Esophagus muscularis mucosa (tissue), 4 donors: ENCODE measurements at places on chromosomes 1 and 21. TPM values are rescaled to one million over a fixed set of nuclear protein-coding genes. Genes with fewer than 3 reads are reported as not detected.
A peak's percentile ranks its signal among the peaks of the same experiment; 100 is the strongest.

- DNase-seq = no peak
These were observed 48.7 kb downstream of the EIF2D start for GRCh38 chr1:206563367-206564207.

DNA sequence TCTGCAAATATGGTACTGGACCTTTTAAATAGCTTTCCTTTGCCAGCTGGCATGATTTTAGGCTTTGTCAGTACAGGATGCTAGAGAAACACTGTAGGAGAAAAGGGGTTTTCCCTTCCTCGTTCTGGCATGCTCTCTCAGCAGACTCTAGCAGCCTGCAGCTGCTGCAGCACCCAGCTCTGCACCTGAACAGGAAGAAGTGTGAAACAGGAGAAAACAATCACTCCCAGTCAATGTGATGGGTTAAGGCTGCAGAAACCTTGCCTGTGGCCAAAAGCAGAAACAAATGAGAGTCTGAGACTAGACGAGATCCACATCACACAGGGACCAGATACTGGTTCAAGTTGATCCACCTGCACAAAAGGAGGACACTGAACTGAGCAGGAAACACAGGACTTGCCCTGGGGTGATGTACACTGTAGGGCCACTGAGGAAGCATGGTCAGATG is 21.2 kb downstream of the OVGP1 start:
- peak; percentile 50 for DNase-seq

DNA sequence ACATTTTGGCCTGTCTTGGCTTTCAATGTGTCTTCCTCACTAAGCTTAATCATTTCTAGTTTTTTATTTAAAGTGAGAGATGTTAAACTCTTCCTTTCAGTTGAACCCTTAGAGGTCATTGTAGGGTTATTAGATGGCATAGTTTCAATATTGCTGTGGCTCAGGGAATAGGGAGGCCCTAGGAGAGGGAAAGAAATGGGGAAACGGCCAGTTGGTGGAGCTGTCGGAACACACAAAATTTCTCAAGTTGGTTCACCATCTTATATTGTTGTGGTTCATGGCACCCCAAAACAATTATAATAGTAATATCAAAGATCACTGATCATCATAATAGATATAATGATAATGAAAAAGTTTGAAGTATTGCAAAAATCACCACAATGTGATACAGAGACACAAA is 31.4 kb upstream of the KAZN start:
- DNase-seq = no peak

PLA2G2D gene
- total RNA-seq = not detected

DNA sequence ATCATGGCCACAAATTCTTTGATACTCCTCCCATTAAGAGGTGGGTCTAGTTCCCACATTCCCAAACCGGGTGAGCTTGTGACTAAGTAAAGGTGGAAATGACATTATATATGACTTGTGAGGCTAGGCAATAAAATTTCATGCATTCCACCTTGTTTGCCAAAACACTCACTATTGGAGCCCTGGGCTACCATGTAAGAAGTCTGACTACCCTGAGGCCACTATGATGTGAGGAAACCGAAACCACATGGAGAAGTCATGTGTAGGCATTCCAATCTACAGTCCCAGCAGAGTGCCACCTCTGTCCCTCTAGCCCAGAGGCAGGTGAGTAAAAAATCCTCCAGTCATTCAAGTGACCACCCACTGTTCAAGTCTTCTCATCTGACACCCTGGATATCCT is 17.9 kb upstream of the SMG7 start:
- DNase-seq = no peak

LINGO4 gene
- not detected for total RNA-seq

DNA sequence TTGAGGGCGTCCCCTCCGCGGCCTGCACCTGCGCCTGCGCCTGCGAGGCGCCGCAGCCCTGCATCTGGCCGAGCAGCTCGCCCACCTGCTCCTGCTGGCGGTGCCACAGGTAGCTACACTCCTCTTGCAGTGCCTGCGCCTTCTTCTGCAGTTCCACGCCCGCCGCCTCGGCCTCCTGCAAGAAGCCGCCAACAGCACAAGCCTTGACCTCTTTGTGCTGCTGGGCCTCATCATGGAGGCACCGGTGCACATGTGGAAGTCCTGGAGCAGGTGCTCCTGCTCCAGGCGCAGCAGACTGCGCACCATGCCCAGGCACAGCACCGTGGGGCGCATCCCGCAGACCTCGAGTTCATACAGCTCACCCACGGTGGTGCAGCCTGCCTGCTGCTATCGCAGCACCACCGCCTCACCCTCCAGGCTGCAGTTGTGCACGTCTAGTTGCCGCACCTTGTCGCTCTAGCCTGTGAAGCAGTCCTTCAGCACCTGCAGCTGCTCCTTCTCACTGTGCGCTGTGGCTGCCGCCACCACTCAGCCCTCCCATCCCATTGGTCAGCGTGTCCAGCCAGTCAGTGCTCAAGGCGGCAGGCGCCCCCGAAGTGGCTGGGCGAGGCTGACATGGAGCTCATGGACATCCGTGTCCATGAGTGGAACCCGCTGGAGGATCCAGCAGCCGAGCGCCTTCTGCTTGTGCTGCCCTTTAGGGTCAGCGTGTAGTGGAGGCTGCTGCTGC is 12.2 kb upstream of the CD2 start:
- no peak for DNase-seq

DNA sequence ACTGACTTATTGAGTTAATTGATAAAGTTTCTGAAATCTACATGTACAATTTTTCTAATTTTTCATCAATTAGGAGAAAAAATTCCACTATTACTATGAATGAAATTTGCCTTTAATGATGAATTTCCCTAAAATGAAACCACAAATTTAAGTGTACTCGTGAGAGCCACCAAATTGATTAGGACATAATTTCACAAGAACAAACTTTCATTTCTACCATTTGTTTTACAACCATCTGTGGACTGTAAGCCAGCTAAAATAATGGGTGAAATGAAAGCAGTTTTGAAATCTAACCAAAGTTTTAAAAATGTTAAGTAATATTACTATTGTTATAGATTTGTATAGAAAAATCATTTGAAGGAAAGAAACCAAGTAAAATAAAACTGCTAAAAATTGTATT is 41.8 kb downstream of the AGL start:
- DNase-seq = no peak

DNA sequence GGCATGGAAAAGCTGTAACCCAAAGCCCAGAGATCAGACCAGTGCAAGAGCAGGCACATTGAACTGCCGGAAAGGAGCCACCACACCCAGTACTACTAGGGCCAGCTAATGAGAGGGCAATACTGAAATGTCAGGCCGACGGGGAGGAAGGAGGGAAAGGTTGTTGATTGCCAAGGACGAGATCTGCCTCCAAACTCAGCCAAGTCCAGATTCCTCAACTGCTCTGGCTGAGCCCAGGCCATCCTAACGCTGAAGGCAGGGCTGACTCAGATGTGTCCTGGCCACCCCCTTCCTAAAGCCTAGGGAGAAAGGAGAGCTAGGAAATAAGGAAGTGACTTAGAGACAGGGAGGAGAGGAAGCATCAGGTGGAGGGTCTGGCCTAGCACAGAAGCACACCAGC is 42.1 kb upstream of the IPO9 start:
- no peak for DNase-seq

OR2G6 gene
- not detected for total RNA-seq

- DNase-seq = no peak
These were observed 45.0 kb upstream of the SLC35F3 start for GRCh38 chr1:233859446-233859845.

DNA sequence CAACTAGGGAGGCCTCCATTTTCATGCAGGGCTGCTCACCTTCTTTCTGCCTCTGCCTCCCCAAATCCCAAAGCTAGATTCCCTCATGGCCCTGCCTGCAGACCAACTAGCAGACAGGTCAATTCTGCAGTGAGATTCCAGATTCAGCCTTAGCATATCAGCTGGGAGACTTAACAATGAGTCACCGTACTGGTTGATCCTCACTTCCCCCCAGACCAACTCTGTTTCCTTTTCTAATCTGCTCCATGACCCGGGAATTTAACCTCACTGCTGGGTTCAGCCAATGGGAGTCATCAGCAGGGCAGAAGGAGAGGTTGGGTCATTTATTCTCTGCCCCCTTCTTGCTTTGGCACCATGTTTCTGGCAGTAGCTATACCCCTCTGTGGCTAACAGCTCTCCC is 140.6 kb upstream of the GRIK3 start:
- peak; percentile 57 for DNase-seq

ANKRD65 gene
- total RNA-seq = 9.3 TPM

PROK1 gene
- not detected for total RNA-seq

DNA sequence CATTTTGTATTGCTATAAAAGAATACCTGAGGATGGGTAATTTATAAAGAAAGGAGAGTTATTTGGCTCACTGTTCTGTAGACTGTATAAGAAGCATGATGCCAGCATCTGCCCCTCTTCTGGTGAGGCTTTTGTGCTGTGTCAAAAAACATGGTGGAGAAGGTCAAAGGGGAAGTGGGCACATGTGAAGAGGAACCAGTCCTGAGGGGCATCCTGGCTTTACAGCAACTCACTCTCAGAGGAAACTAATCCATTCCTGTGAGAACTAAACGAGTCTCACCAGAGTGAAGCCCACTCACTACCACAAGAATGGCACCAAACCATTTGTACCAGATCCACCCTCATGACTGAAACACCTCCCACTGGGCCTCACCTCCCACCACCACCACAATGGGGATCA is 18.8 kb upstream of the SELP start:
- no peak for DNase-seq

DNA sequence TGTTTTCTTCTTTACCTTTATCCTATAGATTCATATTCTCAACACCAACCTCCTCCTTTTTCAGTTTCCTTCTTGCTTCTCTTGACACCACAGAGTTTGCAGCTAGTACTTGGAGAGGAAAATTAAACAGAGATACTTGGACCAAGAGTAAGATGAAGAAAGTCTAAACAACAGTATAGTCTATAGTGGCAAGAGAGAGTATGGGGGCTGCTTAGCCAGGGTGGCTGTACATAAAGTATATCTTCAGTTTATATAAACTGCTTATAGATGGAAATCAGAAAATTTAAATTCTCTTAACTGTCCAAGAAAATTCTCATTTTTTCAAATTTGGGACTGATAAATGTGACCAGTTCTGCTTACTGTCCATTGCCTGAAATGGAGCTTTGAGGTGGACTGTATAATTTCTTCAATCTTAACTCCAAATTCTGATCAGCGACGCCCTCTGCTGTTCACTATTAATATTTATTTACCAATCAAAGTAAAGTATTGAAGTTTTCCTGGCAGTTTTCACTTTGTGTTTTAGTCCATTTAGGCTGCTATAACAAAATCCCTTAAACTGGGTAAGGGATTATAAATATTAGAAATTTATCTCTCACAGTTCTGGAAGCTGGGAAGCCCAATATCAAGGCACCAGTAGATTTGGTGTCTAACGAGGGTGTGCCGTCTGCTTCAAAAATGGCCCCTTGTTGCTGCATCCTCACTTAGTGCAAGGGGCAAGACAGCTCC is 14.8 kb upstream of the METTL18 start:
- DNase-seq = no peak

GRCh38 chr1:24235921-24236788 is 49.1 kb upstream of the IFNLR1 start:
- no peak for DNase-seq

DNA sequence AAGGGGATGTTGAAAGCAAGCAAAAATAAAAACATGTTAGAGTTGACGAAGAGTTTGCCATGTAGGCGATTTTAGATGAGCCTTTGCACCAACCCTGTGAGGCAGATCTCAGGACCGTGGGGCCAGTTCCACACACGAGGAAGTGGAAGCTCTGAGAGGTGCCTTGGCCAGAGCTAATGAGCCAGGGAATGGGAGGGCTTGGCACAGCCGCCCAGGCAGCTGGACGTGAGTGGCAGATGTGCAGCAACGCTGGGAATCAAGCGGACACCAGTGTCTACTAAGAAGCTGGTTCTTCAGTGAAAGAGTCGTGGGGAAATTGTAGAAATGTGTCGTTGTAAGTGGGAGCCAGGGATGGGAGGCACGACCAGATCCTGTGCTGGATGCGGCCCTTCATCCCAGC is 58.9 kb upstream of the COL6A1 start:
- DNase-seq = no peak

DNA sequence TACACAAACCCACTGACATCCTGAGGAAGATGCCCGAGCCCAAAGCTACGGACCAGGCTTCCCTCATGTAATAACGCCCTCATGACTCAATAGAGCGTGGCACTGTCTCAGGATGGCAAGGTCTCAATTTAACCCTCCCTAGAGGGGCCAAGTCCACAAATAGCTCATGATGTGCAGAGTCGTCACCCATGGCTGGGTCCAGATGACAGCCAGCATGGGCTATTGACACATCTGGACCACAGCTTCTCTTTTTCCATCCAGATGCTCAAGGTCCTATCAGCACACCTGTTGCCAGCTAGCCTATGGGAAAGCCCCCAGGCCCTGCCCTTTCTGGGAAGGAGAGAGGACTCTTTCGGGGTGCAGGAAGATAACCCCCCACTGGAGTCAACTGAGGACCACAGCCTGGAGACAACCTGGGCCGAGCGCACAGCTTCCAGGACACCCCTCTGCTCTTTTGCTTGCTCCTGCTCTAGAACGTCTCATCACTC is 2.8 kb downstream of the LAPTM5 start:
- DNase-seq = no peak

DNA sequence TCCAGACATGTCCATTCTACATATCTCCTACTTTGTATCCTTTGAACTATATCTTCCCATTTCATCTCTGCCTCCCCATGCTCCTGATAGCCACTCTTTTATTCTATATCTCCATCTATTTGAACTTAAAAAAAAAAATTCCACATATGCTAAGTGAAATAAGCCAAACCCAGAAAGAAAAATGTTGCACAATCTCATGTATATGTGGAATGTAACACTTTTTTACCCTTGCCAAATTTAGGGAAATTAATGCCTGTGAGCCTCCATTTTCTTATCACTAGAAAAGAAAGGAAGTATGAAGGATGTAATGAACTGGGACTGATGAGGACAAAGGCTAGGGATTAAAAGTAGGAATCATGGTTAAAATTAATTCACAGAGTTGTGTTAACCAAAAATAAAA is 53.5 kb downstream of the RGS13 start:
- no peak for DNase-seq

CCDC30 gene
- 0.99 TPM for total RNA-seq

RER1 gene
- total RNA-seq = 47.3 TPM

GRCh38 chr1:94925561-94926125 is 1.3 kb downstream of the CNN3 start:
- DNase-seq = peak; percentile 94

DNA sequence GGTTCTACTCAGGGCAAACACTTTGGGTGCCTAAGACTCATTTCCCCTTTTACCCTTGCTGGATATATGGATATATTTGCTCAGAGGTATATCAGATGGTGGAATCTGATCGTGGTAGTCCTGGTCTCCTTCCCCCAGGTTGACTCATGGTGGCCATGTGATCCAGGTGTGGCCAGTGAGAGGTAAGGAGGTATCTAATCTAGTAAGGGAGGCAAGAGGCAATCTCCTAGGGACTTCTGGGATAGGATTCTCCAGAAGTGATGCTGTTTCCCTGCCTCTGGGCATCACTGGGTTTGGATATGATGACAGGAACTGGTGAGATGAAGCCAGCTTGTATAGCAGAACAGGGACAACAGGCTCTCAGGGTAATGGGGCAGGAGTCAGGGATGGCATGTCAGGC is 8.5 kb upstream of the DENND2D start:
- no peak for DNase-seq

- no peak for DNase-seq
These were observed 354 bp downstream of the HAPLN2 start for GRCh38 chr1:156619582-156619955.

BTBD19 gene
- 2.7 TPM for total RNA-seq

- no peak for DNase-seq
These were observed 115.0 kb upstream of the SLC25A33 start for GRCh38 chr1:9424261-9424660.

ARHGEF16 gene
- total RNA-seq = 0.66 TPM
